ENCODE measurements at places on chromosomes 11 and 22.

GRCh38 chr22:49072996-49073645 is 754.6 kb downstream of the BRD1 start:
- DNase-seq, result no peak

DNA sequence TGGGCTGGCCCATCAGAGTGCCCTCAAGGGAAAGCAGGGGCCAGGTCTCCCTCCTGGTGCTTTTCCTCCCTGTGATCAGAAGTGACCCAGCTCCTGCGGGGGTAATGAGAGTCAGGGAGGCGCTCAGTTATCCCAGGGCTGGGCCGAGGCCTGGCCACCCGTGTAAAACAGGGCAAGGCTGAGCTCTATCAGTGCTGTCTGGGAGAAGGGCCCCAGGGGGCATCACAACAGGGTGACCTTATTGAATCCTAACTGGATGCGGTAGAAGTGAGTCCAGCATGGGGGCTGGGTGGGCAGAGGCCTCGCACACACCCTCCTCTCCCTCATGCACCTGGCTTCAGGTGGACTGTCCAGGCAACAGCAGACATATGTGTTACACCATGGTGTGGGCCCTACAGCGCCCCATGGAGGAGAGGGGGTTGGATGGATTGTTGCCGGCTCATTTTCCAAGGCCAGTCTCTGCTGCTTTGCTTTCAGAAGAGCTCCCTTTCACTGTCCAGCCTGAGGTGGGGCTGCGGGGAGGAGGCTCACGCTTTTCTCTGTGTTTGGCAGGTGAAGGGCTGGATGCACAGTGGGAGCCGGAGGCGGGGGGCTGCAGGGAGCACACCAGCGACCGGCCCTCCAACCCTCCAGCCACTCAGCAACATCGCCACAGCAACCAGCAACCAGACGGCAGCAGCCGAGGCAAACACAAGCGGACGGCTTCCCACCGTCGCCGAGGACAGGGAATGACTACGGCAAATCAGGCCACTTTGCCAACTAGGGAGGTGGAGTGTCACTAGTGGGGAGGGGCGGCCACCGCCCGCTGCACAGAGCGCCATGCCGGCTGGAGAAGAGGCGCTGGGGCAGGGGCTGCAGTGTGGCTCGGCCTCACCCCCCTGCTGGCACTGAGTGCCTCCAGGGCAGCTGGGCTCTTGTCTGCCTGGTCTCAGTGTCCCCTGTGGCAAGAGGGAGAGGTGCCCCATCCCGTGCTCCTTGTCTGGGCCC is 24.7 kb downstream of the GNAZ start:
- no peak for DNase-seq

DNA sequence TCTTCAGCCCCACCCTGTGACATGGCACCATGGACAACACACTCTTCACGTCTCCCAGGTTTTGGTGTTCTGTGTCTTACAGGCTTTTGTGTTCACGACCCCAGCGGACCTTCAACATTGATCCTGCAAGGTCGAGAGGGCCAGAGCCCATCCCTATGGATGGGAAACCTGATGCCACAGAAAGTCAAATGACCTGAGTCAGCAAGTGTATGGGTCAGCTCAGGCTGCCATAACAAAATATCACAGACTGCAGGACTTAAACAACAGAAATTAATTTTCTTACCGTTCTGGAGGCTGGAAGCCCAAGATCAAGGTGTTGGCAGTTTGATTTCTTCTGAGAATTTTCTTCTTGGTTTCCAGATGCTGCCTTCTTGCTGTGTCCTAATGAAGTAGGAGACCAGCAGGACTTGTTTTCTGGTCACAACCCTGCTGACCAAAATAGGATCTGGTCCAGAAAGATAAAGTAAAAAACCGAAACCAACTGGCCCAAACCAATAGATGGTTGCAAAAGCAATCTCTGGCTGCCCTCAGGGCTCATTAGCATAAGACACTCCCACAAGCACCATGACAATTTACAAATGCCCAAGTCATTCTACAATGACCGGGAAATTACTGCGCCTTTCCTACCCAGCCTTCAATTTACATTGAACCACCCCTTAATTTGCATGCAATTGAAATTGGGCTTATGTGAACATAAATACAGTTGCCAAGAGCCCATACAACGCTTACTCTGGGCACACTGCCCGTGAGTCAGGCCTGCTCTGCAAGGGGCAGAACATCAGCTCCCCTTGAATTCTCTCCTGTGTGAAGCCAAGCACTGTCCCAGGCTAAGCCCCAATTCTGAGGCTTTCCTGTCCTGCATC is 113.9 kb downstream of the RPS6KA4 start:
- DNase-seq, result no peak

DNA sequence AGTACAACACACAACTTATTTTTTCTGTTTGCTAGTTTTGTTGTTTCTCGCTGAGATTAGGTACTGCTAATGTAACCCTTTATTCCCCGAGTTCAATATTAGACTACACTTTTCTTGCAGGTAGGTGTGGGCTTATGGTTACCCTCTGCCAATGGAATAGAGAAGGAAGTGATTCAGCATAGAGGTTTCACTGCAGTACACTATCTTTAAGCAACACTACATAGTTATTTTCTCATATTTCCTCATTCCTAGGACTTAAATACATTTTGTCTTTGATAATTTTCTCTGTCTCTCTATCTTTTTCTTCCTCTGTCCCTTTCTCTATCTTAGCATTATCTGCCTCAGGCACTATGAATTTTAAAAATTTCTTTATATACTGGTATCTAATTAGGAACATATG is 791.0 kb downstream of the FAM181B start:
- DNase-seq, result no peak

GRCh38 chr11:125464666-125465065 is 31.4 kb downstream of the FEZ1 start:
- DNase-seq, result no peak

- DNase-seq, result no peak
Observed at GRCh38 chr11:70675697-70676374, 277.5 kb downstream of the CTTN start.

DNA sequence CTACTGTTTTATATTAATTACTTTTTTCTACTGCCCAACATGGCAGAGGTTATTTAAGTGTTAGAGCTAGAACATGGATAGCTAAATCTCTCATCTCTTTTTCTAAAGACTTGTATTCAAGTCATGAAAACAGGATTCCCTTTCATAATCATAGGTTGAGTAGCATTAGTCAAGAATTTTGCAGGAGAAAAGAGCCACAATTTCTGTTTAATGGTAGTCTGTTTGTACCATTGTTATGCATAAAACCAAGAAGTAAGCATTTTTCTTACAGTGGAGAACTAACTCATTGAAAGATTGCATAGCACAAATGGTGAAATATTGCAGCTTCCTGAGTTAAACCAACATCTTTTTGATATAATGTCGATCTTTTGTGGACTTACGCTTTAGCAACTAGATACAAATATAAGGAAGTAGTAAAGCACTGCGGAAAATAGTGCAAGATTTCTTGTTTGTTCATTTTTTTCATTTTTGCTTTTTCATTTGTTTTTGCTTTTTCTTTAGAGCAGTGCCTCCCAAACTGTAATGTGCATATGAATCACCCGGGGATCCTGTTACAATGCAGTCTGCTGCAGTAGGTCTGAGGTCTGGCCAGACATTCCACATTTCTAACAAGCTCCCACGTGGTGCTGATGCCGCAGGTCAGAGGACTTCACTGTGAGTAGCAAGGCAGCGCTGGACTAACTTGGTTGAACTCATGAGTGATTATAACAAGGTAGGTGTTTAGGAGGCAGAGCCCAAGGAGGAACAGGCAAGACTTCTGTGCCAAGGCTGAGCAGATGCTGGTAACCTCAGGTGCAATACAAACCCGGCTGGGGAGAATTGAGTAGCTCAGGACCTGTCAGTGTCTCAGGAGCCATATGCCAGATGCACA is 4.6 kb downstream of the ETS1 start:
- DNase-seq, result no peak

GRCh38 chr22:38770257-38770949 is 14.6 kb upstream of the SUN2 start:
- DNase-seq, result no peak

DNA sequence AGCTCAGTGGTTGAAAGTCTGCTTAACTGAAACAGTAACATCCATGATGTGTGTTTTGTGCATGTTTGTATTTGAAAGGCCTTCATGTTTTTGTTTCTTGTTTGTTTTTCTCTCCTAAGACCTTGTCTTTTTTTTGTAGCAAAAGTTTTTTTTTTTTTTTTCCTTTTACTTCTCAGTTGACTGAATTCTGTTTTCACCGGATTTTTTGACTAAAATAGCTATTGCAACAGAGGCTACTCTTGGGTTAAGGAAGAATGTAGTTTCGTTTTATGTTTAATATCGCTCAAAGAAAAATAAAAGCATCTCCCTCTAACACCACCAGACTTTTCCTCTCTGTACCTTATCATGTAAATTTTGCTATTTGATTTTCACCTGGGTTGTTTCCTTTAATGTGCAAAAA is 15.1 kb downstream of the APOL6 start:
- DNase-seq, result no peak

- no peak for DNase-seq
Observed at GRCh38 chr11:7583248-7583647, 69.4 kb downstream of the PPFIBP2 start.

DNA sequence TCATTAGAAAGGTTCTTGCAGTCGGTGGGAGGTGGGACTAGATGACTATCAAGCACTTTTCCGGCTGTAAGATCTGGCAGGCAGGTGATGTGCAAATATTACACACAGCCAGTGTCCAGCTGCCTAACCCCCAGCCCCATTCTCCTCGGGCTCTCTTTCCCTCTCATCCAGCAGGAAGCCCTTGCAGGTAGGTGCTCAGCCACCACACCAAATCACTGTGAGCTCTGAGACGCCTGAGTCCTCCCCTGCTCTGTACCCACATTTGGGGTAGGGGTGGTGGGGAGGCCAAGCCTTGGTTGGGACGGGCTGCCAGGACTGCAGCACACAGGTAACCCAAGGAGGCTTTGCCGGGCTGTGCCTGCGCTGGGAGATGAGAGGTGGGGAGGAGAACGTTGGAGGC is 601 bp downstream of the ART5 start:
- DNase-seq, result no peak

DNA sequence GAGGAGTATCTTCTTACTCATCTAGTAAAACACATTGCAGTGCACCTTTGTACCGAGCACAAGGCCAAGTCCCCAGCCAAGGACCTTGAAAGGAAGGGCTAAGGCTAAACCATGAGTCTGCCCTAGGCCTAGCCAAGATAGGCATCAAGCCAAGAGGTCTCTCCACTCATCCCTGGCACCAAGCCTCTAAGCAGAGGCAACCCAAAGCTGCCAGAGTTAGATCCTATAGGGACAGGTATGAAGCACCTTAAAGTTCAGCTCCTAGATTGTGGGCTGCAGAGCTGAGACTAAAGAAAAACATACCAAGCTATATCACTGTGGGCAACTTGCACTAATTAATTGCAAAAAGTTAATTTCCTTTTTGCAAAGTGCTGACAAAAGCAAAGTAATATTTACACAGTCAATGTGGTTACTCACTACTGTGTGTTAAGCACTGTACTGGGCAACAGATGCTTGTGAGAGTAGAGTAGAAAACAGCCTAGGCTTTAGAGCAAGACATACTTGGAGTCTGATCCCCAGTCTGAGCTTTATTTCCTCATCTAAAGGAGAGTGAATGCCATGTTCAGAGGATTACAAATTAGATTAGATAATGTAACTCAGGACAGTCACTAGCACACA is 7.2 kb downstream of the COA4 start:
- DNase-seq, result no peak

- no peak for DNase-seq
Observed at GRCh38 chr22:20241579-20242392, 26.3 kb downstream of the RTN4R start.

DNA sequence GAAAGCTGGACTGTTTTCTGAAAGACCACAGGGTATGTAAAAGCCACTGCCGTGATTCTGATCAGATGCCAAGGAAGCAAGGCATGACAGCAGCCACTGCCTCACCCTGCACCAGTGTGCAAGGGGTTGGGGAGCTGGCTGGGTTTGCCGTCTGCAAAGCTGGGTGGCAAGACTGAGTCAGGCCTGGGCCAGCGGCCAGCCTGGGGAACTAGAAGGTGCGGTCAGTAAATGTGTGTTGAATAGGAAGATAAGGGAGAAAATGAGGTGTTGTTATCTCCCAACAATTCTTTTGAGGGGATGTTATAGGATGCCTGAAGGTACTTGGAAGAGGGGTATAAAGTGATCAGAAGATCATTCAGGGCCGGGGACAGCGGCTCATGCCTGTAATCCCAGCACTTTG is 8.0 kb downstream of the VSTM5 start:
- no peak for DNase-seq

- no peak for DNase-seq
Observed at GRCh38 chr11:95886462-95886861, 37.4 kb downstream of the MTMR2 start.

DNA sequence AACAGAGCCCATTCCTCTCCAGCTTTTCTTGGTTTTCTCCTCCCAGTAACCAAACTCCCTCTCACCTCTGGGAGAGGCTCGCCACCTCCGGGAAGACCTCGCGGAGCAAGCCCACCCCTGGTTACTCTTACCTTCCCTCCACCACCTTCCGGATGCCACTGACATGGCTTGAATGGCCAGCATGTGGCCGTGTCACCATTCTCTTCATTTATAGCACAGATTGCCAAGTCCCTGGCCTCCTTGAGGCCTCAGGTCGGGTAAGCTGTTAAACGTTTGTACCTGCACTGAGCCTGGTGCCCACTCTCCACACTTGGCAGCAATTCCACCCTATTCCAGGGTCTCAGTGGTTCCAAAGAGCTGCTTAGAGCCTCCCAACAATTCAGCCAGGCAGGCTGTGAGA is 8.0 kb upstream of the FXYD2 start:
- DNase-seq, result no peak

DNA sequence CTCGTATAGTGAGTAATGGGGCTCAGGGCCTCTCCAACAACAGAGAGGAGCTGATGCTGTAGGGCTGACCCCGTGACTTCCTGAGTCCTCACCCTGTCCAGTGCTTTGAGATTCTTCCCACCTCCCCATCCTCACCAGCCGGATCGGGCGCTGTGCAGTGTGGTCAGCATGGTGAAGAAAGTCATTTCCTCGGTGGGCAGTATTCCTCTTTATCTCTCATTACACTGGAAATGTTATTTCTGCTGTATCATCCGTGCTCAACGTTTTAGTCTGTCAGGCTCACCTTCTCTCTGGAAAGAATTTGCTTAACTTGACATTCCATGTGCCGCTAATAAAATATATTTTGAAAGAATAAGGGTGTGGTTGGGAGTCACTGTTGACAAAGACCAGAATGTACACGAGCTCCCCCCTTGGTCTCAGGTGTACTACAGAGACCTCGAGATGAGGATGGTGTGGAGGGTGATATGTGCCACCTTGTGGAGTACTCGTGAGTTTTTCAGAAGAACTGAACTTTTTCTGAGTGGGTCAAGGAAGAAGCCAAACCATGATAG is 25.7 kb upstream of the SCGB1A1 start:
- no peak for DNase-seq

- DNase-seq, result no peak
Observed at GRCh38 chr22:48627203-48627602, 1200.5 kb downstream of the BRD1 start.

DNA sequence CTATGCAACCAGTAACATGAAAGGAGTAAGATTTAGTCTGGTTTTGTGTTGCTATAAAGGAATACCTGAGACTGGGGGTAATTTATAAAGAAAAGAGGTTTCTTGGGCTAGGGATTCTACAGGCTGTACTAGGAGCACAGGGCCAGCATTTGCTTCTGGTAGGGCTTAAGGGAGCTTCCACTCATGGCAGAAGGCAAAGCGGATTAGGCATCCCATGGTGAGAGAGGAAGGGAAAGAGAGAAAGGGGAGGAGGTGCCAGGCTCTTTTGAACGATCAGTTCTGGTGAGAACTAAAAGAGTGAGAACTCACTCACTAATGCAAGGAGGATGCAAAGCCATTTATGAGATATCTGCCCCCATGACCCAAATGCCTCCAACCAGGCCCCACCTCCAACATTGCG is 283.2 kb downstream of the OPCML start:
- DNase-seq, result no peak

GRCh38 chr22:40204321-40205116 is 26.8 kb downstream of the TNRC6B start:
- DNase-seq, result no peak

Measured in nucleus accumbens (tissue), 56 donors.